K562 (cell line): ENCODE measurements at places on chromosomes 11 and 22. TPM values are rescaled to one million over a fixed set of nuclear protein-coding genes. Genes with fewer than 3 reads are reported as not detected.

ACR gene
- not detected in 2 replicates for total RNA-seq

SPTBN2 gene
- total RNA-seq, result 50.0 and 55.6 TPM in 2 replicates

MLC1 gene
- 0.54 and 0.66 TPM in 2 replicates for total RNA-seq

IRAG1 gene
- total RNA-seq, result 0.22 and 0.27 TPM in 2 replicates

DNA sequence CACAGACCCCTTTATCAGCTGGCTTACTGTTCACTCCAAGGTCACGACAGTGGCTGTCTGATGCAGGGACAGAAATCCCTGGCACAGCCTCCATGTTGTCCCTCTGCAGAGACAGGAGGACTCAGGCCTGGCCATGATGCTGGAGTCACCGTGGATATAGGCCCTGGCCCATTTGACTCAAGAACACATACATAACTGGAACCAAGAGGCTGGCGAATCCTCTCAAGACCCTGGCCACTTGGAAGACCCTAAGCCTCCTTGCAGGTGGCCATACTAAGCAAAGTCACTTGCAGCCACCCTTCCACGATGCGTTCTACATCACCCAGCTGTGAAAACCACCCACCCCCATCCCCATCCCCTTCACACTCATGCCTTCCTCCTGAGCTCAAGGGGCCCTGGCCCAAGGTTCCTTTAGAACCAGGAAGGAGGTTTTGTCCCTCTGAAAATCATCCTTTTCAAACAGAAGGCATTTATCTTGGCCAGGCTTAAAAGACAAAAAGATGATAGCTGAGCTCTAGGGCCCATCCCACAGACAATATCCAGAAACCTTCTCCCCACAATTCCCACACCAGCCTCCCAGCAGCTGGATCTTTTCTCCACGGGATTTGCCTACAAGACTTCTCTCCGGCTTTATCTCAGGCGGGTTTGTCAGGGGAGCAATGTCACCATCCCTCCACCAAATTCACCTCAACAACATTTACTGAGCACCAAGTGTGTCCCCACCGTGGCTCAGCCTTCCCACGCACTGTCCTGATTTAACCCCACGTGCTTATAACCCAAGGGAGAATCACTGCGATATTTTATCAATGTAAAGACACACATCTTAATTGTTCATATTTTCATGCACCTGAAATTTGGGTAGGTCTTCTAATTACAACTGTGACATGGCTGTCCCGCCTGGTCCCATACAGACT is 123.4 kb upstream of the SERPIND1 start:
- H3K4me1 ChIP-seq, result peaks cover 9% of the 10 kb centered on the region
- H3K27me3 ChIP-seq, result peaks cover 49% of the 10 kb centered on the region; the same call in 2 of the 3 replicates
- H3K36me3 ChIP-seq, result peaks cover 8% of the 10 kb centered on the region; the same call in 1 of the 3 replicates
- H3K27ac ChIP-seq, result no peak overlapping the region
- no peak overlapping the region for H3K4me3 ChIP-seq
- peak; percentile 37 for DNase-seq

DNA sequence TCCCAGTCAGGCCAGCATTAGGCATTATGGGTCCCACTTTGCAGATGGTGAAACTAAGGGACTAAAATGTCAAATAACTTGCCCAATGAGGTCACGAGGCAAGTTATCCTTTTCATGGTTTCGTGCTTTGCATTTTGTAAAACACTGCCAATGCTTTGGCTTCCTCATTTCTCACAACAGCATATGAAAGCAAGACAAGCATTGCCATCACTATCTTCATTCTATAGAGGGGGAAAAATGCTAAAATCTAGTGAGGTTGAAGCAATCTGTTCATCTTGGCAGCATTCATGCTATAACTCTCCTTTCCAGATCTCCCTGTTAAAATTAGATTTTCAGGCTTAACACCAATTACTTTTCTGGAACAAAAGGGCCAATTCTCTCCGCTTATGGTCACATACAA is 14.8 kb downstream of the FAM181B start:
- H3K4me3 ChIP-seq, result no peak overlapping the region
- no peaks in the 10 kb centered on the region for H3K4me1 ChIP-seq

- DNase-seq, result no peak
- H3K27ac ChIP-seq, result no peak overlapping the region
- no peaks in the 10 kb centered on the region for H3K27me3 ChIP-seq
- peaks cover 13% of the 10 kb centered on the region for H3K4me1 ChIP-seq
- no peaks in the 10 kb centered on the region for H3K36me3 ChIP-seq
These were observed 67.4 kb downstream of the ENDOD1 start for GRCh38 chr11:95156916-95157541.

DNA sequence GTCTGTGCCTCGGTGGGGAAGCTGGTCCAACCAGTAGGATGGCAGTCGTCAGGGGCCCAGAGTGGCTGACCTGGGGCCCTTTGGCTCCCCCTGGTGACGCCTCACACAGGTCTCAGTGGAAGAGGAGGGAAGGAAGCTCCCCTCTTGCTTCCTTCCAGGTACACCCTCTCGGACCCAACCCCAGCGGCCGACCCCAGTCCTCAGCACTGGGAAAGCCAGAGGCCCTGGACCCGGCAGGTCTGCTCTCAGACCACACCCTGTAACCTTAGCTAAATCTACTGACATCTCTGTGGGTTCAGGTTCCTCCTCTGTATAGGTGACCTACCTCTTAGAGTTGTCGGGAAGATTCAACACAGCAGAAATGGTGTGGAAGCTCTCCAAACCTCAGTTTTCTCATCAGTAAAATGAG is 3.4 kb upstream of the SCUBE1 start:
- peaks cover 21% of the 10 kb centered on the region for H3K4me1 ChIP-seq
- no peaks in the 10 kb centered on the region; the same call in 1 of the 3 replicates for H3K27me3 ChIP-seq
- no peak overlapping the region for H3K27ac ChIP-seq
- H3K36me3 ChIP-seq, result no peaks in the 10 kb centered on the region
- no peak overlapping the region for H3K4me3 ChIP-seq
- peak; percentile 57 for DNase-seq

DNA sequence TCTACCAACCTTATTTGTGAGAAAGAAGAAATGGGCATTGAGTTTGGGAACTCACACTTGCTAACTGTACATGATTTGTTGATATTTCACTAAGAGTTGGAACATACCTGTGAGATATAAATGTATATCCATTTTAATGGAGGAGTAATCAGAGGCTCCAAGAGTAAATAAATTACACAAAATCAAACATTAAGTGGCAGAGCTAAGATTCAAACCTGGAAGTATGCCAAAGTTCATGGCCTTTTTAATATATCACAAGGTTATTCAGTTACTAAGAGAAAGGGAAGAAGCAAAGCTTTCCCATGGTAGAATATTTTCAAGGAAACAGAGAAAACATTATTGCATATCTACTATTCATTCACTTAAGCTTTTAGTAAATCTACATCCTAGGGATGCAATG is 1641.1 kb downstream of the FAM181B start:
- H3K27me3 ChIP-seq, result no peaks in the 10 kb centered on the region
- no peaks in the 10 kb centered on the region for H3K36me3 ChIP-seq
- H3K4me3 ChIP-seq, result no peak overlapping the region

- no peak for DNase-seq
- H3K36me3 ChIP-seq, result no peaks in the 10 kb centered on the region
- H3K4me3 ChIP-seq, result no peak overlapping the region
- H3K27me3 ChIP-seq, result peaks cover 37% of the 10 kb centered on the region
- no peak overlapping the region for H3K27ac ChIP-seq
- H3K4me1 ChIP-seq, result peaks cover 3% of the 10 kb centered on the region; the same call in 1 of the 2 replicates
These were observed 54.9 kb downstream of the CD6 start for GRCh38 chr11:61026121-61027031.

GRCh38 chr11:3817181-3817800 is 8.9 kb downstream of the PGAP2 start:
- H3K27ac ChIP-seq, result peak overlapping the region; percentile 28; the same call in 1 of the 3 replicates
- no peak overlapping the region for H3K4me3 ChIP-seq
- H3K36me3 ChIP-seq, result peaks cover 20% of the 10 kb centered on the region; the same call in 2 of the 3 replicates
- H3K27me3 ChIP-seq, result no peaks in the 10 kb centered on the region
- H3K4me1 ChIP-seq, result peaks cover 9% of the 10 kb centered on the region
- DNase-seq, result no peak
